ENCODE measurements at places on chromosomes 2 and 18.

DNA sequence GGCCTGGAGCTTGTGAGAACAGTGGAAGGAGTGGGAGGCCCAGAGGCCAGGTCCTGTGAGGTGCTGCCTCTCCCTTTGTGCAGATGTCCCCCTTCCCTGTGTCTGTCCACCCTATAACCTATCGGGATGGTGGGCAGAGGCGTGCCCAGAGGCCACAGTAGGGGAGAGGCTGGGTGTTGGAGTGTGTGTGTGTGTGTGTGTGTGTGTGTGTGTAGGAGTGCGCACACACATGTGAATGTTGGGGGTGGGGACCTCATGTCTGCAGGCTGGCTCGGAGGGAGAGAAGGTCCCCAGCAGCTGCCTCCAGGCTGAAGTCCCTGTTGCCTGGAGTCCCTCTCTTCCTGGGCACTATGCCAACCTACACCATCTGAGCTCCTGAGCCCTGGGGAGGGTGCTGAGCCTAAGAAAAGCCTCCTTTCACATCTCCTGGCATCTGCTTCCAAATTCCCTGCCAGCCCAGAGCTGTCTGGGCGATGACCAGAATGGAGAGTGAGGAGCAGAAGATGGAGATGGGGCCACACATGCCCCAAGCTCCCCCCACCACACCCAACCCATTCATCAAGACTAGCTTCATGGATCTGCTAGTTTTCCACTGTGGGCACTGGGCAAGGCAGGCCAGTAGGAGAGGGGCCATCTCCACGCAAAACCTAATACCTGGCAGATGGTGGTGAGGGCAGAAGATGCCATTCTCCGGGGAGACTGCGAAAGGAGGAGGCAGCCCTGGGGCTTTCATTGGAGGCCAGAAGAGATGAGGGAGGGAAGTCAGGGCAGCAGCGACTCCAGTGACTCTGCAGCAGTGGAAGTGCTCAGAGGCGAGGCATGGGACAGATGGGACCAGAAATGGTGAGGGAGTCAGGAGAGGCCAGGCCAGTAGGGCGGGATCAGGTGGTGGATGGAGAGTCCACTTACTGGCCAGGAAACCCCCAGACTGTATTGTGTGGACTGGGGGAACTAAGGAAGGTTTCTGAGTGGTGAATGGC, 20.3 kb downstream of the KCNK3 start:
- DNase-seq: peak; percentile 86

DNA sequence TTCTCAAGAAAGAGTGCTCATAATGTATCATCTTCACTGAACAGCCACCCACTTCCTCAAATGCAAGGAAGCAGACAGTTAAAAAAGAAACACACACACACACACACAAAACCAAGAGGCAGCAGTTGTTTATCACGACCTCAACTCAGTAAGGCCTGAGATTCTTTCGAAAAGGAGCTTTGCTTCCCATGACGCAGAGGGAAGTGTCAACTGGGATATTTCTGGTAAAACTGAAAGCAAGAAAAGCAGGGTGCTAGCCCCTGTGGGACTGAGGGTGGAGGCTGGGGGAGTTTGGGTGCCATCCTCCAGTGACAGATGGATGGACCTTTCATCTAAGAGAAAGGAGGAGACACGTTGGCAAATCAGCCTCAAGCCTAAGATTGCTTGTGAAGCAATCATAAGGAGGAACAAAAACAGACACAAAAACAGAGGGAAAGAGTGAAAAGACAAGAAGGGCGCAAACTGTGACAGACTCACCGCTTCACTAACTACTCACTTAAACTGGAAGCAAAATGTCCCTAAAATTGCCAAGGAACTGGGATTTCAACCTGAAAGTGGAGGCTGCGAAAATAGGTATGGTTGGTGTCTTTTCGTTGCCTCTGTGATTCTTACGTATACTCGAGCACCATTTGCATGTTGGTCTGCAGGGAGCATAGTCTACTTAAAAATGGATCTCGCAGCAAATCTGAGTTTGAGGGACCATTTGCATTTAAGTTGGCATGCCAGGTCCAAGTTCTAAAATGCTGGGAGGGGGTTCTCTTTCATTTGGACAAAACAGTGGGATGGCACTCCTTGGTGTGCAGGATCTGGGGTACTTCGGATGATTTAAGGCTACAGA, at the start of gene ARHGAP25:
TSS of gene ARHGAP25 (plus strand) at position 124 of the 838 bp plus-strand sequence. CDS start at position 513, 389 bp downstream.
- DNase-seq: no peak

DNA sequence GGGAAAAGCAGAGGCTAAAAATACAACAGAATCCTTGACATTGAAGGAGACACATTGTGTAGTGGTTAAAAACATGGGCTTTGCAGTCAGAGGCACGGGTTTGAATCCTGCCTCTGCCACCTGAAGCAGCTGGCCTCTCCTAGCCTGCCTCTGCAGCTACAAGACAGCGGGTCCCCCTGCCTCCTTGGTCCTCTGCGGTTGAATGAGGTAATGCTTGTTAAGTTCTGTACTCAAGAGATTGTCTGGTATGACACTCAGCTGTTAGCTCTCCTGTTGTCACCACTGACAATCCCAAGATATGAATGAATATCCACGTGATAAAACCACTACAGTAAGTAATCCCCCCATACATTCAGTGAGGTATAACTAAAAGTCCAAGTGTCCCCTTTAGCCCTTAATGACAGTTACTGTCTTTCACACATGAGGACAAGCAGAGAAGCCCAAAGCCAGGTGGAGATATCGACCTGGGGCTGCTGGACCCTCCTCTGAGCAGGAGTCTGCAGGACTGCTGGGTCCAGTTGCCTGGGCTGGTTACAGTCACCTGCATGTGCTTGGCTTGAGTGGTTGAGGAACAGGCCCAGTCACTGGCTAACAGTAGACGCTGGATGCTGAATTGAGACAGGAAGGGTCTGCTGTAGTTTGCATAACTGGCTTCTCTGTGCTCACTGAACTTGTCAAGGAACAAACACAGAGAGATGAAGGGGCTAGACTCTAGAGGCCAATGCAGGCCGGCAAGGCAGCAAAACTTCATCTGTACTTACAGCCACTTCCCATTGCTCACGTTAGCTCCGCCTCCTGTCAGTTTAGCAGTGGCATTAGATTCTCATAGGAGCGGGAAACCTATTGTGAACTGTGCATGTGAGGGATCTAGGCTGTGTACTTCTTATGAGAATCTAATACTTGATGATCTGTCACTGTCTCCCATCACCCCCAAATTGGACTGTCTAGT, 85.5 kb downstream of the TGFA start:
- DNase-seq: no peak

GRCh38 chr18:61333271-61333745, at the start of gene CDH20:
CDH20 (plus strand) TSS chr18:61333430.
- DNase-seq: peak; percentile 54

DNA sequence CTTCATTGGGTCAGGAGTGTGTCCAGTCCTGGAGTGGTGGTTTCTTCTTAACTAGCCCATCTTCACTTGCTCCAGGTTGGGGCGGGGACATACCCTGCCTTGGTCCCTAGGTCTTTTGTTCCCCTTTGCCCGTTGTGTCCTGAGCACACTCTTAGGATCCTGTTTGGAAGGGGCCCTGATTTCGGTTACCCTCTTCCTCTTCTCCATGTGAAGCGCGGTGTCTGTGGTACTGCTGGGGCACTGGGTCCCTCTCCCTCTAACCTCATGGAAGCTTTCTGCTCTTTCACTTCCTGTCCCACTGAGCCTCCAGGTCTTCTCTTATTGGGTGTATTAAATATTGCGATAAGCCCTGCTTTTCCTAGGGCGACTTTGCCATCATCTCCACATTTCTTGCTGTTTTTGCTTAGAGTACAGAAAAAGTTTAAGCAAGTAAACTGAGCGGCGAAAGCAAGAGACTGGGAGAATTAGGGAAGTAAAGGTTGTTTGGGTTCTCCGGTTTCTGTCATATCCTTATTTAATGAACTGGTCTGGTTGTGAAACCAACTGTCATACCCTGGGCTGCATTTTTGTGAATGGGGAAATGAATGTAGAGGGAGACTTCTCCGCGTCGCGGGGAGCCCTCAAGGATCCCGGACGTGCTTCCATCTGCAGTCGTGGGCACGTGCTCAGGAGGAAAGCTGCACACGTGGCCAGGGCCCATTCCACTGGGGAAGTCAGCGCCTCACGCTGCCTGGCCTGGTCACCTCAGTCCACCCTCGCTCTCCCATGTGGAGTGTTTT, 73.8 kb upstream of the B3GNT7 start:
- no peak for DNase-seq

- DNase-seq: no peak
Measured at GRCh38 chr18:79472176-79472575, 76.4 kb downstream of the NFATC1 start.

GRCh38 chr2:111975053-111975552, 76.7 kb downstream of the MERTK start:
- no peak for DNase-seq

- no peak for DNase-seq
Measured at GRCh38 chr2:61295981-61296380, 134.0 kb downstream of the C2orf74 start.

- no peak for DNase-seq
Measured at GRCh38 chr2:72082021-72082601, 65.6 kb downstream of the CYP26B1 start.

- DNase-seq: no peak
Measured at GRCh38 chr2:102082571-102083392, 59.8 kb upstream of the IL1R1 start.

DNA sequence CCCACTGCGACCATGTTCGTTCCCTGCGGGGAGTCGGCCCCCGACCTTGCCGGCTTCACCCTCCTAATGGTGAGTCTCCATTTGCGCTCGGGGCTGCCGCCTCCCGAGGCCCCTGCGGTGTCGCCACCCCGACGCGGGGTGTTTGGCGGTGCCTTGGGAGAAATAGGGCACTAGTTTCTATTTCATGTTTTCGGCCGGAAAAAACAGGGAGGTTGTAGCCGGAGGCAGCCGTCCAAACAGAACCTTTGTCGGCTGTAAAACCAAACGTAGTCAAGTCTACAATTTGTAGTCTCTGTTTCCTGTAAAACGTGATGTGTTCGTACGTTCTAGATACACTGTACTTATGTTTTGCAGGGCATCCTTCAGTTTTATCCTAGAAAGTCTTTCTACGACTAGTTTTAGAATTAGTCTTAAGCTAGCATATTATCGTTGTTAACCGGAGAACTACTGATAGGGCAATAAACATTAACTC, 290 bp downstream of the PSMG2 start:
- no peak for DNase-seq

DNA sequence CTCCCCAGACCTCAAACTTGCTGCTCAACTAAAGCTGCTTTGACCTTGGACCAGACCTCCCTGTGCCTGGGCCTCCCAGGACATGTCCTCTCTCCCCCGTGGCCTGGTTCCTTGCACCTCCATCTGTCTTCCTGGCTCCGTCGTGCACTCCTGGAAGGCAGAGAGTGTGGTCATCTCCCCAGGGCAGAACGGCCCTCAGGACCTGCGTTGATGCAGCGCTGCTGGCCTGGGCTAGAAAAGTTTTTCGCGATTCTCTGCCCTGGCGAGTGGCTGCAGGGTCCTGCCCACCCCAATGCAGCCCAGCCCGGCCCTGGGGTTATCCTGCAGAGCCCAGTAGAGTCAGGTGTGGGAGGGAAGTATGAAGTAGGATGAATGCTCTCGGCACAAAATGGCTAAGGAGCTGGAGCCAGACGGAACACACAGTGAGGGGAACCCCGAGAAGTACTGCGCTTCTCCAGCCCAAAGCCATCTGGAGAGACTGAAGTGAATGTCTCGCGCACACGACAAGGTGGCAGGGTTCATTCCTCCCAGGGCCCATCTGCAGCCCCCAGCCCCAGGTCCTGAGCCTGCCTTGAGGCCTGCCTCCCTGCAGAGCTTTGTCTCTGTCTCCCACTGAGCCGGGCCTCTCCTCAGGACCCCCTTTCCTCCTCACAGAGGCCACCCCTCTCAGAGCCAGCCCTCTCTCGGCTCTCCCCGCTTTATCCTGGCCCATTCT, 41.7 kb downstream of the ATOH8 start:
- DNase-seq: no peak

DNA sequence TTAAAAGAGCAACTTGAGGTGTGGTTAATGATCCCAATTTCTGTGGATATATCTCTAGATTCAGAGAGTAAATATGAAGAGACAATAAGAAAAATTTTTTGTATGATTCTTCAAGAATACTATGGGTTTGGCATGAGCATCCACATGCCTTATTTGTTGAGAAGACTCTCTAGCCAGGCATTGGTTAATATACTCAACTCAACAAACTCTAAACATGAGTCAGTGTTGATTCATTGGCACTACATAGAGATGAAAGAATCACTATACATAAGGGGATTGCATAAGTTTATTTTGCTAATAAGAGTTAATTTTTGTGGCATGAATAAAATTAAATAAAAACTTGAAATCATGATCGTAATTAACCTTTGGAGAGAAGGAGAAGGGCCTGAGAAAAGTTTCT, 930.2 kb upstream of the LRRTM1 start:
- no peak for DNase-seq

DNA sequence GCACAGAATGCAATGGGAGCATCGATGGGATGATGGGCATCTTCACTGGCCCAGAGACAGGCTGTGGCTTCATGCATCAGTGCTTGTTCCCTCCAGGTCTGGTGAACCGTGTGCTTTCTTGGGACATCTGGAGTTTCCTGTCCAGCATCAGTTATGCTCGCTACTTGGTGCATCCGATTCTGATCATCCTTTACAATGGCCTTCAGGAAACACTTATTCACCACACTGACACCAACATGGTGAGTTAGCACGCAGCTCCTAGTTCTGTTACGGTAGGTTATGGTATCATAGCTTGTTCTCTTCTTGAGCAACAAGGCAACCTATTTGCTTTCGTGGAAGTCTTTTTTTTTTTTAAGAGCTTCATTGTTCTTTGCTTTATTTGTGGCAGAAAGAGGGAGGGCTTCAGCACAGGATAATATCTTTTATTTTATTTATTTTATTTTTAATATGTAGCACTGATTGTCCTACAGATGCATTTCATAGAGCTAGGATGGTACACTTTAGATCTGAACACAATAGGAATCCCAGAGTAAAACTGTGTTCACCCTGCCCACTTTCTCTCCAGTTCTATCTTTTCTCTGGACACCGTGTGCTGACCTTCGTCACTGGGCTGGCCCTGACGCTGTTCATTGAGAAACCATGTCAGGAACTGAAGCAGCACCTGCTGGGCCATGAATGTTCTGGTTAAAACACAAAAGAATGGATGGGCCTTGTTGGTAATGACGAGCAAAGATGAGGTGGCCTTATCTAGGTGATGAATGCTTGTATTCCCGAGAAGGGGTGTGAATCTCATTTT, 71.2 kb upstream of the SEC11C start:
- no peak for DNase-seq

DNA sequence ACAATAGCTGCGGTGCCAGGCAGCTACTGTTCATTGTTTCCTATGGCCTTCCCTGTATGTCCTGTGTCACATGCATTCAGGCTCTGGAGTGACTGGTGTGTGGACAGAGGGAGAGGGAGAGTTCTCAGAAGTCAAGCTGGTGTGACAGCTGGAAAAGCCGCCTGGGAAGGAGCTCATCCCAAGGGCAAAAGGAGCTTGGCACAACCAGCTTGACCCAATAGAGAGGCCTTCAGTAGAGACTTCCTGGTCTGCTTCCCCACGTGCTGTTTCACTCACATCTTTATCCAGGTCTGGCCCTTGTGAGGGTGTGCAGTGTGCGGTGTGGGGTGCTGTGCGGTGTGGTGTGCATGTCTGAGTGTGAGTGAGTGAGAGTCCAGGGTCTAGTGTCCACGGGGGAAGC, 11.1 kb upstream of the NT5DC4 start:
- no peak for DNase-seq

DNA sequence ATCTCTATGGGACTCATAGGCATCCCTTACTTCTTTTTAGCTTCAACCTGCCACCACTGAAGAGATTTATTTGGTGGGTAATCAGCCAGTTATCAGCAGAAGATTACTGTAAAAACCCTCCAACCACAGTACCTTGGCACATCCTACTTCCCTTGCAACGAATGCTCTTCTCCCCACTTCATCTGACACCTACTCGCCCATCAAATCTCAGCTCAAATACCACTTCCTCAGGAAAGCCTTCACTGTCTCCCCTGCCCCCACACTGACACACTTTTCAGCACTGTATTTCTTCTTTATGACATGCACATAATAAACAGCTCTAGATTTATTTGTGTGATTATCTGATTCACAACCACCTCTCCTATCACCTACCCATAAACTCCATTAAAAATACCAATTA, 3.1 kb downstream of the KDSR start:
- DNase-seq: no peak

All from D341Med (cell line).